ENCODE measurements at places on chromosomes 3 and 15.
A peak's percentile ranks its signal among the peaks of the same experiment; 100 is the strongest.

- no peak for DNase-seq
These were observed 37.8 kb upstream of the FOXB1 start for GRCh38 chr15:59966262-59966661.

DNA sequence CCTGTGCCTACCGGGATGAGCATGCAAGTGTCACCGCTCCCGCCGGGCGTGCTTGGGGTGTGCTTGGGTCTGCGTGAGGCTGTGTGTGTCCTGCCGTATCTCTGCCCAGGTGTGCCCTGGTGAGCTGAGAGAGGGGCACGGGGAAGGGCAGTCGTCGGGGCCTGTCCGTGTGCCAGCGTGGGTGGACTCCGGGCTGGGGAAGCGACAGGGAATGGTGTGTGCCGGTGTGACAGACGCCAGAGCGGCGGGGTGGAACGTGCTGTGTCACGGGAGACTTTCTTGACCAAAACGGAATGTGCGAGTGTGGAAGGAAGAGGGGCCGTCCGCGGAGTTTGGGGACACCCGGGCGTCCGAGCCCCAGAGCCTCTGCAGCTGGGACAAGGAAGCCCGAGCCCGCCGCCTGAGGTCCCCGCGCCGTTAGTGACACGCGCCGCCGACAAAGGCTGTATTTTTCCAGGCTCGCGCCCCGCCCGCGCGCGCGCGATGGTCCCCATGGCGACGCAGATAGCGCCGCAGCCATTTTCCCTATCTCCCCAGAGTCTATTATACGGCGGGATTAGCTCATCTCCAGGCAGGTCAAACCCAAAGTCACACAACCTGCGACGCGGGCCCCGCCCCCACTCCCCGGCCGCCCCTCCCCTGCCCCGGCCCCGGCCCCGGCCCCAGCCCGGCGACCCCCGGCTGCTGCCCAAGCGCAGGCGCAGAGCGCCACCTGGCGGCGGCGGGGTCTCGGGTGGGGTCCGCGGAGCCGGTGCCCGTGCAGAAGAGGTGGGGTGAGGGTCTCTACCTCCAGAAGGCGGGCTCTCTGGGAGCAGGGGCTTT is 4.5 kb upstream of the GATA2 start:
- peak; percentile 84 for DNase-seq

DNA sequence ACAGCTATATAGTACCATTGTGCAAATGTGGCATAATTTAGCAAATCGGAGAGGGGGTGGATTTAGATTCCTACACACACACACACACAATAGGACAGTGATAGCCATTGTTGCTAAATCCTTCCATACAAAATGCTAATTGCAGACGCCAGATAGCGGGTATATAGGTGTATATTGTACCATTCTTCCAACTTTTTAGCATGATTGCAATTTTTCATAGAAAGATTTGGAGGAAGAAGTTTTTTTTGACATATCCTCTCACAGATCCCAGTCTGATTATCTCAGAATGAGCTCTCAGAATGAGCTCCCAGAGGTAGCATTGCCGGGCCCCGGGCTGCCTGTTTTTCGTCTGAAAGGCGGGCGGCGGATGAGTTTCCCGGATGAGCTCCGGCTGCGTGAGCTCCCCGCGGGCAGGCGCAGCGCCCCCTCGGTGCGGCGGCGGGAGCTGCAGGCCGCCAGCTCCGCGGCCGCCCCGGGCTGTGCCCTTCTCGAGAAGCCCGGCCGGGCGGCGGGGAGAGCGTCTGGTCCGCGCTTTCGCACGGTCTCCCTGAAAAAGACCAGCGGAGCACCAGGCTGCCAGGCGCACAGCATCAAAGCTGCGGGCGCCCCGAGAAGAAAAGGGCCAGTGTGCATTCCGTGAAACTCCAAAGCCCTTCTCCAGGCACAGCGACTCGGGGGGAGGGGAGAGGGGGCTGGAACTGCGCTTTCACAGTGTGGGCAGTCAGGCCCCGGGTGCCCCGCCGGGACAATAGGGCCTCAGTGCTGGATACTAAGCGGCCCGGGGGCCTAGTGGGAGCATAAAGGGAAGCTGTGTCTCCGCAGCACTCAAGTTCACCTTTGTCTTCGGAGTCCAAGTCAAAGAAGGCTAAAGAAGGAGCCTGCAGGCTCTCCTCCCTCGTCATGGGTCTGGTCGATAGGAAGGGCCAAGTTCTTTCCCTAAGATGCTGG is 12.0 kb upstream of the SHC4 start:
- DNase-seq = peak; percentile 91

DNA sequence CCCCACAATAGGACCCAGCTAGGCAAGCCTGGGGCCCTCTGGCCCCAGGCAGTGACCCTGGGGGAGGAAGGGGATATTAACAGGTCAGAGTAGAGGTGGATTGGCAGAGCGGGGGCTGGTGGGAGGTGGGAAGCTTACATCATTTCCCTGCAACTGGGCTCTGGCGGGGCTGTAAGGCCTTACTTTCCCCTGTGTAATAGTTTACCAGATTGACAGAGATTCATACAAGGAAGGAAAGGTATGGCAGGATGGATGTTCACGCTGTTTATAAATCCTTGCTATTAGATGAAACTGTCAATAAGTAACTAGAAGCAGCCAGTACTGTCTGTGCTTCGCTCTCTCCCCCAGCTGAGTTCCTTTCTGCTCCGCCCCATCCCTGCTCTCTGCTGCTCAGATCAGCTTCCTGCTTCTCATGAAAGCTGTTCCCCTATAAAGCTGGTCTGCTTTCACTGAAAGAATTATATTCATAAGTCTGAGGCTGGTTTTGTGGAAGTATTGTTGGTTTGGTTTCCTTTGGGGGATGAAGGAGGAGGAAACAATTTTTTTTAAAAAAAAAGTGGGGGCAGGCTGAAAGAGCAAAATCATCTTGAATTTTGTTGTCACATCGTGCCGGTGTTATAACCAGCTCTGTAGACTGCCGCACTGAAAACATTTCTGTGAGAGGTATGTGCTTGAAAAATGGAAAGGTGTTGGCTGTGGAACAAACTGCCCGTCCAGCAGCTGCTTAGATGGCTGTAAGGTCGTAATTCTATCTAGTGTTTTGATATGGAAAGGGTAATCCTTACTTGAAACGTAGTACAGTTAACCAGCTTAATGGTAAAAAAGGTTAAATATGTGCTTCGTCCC is 76.4 kb downstream of the BBX start:
- peak; percentile 33 for DNase-seq

GRCh38 chr3:38707730-38708129 is 58.2 kb upstream of the SCN5A start:
- DNase-seq = no peak

GRCh38 chr3:156209631-156210335 is 89.4 kb downstream of the KCNAB1 start:
- no peak for DNase-seq

DNA sequence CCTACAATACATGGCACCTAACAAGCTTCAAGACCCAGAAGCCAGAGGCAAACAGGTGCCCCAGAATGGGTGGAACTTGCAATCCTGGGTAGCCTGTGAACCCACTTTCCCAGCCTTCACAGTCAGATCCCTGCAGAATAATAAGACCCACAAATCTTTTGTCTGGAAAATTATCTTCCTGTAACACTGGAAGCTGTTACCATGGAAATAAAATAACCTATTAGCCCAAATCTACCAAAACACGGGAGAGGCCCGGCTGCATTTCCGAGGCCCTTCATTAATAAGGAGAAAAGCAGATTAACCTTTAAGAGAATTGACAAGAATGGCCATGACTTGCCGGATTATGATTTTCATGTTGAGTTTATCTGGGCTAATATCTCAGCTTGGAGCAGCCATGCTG is 256.1 kb upstream of the PROK2 start:
- DNase-seq = no peak

DNA sequence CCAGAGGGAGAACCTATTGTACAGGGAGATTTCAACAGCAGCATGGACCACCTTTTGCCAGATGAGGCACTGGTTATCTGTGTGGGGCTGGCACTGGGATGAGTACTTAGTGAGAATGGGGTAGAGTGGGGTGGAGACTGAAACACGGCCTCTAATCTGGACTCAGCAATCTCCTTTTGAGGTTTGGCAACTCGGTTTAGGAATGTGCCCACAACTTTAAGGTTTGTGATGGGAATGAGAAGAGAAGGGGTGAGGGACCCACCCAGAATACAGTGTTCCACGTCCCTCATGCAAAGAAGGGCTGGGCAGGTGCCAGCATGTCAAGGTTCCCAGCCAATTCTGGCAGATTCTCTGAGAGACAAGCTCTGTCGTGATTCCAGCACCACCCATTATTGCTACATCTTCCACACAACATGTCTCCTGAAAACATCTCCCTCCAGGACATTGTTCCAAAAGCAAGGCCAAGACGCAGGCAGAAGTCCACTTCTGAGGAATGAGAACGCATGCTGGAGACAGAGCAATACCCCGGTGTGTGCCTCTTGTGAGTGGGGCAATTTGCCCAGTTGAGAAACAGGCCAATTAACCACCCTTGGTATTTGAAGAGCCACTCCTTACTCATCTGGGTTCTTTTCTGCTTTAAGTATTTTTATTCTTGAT is 37.5 kb upstream of the CCR4 start:
- DNase-seq = no peak

DNA sequence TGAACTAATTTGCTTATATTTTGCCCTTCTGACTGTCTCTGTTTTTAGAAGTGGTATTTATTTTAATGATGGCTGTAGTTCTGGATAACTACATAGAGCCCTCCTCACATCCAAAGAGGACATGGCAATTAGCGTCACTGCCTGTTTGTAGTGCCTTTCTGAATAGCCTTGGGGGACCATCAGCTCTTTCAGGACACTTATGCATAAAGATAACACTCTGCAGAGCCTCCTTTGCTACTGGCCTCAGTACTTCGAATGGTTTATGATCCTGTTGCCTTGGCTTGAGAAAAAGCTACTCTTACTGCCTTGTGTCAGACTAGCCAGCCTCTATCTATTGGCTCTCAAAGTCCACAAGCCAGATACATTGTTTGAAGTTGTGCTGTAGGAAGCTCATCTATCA is 105.4 kb upstream of the SPRED1 start:
- no peak for DNase-seq

DNA sequence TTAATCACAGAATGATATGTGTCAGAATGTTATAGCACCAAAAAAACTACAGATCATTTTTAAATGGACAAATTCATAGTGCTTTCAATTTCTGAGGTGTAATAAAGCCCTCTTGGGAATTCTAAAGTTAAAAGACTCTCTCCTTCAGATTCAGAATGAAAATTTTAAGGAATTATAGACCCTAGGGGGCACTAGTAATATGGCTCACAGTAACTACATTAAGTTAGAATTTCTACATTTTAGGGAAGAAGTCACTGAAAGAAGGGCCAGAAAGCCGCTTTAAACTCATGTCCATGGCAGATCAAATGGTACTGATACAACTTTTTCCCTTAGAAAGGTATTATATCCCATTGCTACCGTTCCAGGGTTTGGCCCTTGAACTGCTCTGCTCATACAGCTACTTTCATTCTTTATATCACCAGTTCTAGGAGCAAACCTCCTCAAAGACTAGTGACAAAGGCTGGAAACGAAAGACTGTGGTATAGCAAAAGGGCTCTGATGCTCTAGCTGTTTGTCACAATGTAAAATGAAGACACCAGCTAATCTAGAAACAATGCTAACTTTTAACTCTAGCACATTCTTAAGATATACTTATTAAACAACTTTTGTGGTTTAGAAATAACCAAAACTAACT is 18.1 kb downstream of the DAZL start:
- no peak for DNase-seq

- no peak for DNase-seq
These were observed 62.3 kb downstream of the NOX5 start for GRCh38 chr15:69076756-69077155.

DNA sequence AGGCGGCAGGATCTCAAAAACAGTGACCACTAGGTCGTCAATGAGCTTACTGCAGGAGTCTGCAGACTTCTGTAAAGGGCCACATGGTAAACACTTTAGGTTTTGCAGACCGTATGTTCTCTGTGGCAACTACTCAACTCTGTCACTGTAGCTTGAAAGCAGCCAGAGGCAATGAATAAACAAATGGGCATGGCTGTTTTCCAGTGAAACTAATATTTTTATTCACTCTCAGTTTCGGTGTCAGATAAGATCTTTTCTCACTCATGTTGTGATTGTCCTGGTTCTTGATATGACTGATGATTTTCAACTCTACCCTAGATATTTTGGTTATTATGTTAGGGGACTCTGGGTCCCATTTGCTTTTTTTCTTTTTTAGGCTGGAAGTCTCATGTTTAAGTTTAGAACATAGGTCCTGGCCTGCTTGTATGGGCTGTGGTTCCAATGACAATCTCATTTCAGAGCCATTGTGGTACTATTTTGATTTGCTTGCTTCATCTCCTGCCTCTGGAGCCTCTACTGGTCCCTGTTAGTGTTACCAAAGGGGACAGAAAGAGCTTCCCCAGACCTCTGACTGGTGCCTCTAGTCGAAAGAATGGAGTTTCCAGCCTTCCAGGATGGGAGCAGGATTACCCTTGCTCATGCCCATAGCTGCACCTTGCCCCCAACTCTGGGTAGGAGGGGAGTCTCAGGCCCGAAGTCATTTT is 222.0 kb downstream of the STT3B start:
- DNase-seq = no peak

GRCh38 chr3:194908972-194909371 is 223.3 kb downstream of the FAM43A start:
- DNase-seq = no peak

GRCh38 chr3:126104742-126105605 is 21.1 kb upstream of the SLC41A3 start:
- DNase-seq = peak; percentile 28

DNA sequence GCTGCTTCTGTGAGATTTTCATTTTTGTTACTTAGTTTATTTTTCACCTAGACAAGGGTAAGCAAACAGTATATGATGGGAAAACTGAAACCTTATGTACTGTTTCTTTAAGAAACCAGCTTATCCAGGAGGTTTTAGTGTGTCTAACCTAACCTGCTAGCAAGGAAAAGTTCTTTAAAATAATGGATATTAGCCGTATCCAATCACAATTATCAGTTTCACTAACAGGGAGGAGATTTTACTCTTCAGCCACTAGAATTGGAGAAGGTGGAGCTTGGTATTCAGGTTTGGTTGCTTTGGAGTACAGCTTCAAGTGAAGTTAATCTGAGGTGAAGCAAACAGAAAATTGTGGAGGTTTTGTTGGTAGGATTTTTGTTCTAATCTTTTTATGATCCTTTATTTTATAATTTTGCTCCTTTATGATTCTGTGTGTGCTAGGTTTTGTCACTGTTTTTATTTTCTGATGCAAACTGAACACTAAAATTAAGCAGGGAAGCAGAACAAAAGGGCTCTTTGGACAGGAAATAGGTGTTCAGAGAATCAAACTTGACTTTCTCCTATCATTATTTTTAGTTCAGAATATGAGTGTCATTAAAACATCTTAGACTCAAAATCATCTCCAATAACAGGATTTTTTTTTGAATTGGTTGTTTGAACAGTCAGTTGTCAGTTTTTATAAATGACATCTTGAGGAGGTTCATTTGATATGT is 13.0 kb downstream of the ZFAND6 start:
- peak; percentile 52 for DNase-seq

- no peak for DNase-seq
These were observed 88.8 kb downstream of the CRTC3 start for GRCh38 chr15:90618330-90619125.

Data from GM13976 (cell line).